ENCODE measurements at places on chromosomes 5 and 9.

DNA sequence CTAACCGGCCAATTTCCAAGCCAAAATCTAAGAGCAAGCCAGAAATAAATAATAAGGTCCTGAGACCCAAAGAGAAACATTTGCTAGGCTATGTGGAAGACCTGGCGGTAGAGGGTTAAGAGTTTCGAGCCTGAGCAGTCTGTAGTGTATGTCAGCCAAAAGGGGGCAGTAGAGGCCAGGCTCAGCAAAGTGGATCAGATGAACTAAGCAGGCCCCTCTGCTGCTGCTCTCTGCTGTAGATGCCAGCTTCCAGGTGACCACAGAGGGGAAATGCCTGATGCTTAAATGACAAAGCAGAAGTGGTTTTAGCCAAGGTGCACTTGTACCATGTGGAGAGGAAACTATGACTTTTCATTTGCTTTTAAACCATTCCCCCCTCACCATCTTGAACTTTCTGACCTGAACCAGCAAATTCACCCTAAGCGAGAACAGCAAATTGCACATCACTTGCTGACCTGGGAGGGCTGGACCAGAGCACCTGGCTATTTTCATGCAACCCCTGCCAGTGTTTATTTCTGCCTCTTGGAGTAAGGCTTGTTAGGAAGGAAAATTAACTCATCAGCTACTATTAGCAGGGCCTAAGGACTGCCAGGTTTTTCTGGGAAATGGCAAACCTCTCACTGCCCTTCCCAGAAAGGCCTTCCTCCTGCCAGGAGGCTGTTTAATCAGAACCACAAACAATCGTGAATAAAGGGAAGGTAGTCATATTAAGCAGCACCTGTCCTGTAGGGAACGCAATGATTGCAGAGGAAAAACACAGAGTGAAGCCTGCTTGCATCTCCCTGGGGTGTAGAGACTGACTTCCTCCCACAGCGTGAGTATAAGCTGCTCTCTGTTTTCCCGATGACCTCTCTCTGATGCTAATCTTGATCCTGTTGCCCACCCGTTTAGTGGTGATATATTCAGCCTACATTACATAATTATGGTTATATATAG, 818.2 kb downstream of the TLR4 start:
- DNase-seq = no peak

- no peak for DNase-seq
Measured at GRCh38 chr9:107878462-107878861, 388.9 kb upstream of the KLF4 start.

DNA sequence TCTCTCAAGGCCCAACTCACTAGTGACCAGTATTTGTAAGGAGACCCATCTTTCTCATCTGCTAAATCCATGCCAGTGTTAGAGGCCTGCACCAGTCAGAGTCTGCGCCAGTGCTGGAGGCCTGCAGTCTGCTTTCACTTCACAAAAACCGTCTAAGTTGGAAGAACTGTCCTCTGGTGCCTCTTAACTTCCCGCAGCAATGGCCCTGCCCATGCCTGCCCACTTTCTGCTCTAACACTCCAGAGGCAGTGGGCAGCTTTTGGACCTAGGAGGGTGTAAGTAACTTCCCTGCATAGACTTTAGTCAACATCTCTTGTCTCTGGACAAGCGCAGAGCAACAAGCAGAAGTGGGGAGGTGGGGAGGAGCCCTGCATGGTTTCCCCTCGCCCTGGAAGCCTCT, 152.9 kb downstream of the AUH start:
- DNase-seq = no peak

- DNase-seq = no peak
Measured at GRCh38 chr9:72618811-72619210, 97.4 kb downstream of the TMC1 start.

- DNase-seq = no peak
Measured at GRCh38 chr9:6068983-6069382, 53.6 kb upstream of the RANBP6 start.

Data from T-helper 22 cell (primary cell).